ENCODE measurements at places on chromosomes 1 and 21.

- peak; percentile 71 for DNase-seq
Observed at GRCh38 chr1:183567584-183567983, 22.7 kb downstream of the NCF2 start.

DNA sequence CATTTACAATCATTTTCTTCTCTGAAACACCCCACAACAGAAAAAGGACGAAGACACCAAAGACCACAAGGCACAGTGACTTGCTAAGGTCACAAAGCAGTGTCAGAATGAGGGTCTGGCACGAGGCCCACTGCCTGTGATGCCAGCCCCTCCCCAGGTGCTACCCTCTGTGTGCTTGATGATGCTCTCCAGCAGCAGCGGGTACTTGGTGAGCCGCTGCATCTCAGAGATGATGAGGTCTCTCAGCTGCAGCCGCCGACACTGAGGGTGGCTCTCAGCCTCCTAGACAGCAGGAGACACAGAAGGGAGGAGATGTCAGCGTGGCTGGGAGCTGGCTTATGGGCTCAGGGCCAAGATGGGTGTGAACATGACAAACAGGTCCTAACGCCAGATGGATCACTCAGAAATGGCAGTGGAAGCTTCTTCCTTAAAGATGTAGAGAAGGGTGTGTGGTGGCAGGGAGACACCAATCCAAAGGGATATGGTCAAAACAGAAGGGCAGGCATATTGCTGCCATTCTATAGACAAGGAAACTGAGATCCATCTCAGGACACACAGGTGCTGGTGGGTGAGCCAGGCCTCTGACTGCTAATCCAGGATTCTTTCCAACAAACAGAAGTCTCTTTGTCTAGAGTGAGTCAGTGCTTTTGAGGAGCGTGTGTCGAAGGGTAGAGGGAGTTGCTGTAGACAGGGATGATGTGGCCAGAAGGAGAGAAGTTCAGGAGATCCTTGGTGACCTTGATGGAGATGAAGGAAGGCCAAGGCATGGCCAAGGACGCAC, 25.6 kb downstream of the LRRC71 start:
- no peak for DNase-seq

DNA sequence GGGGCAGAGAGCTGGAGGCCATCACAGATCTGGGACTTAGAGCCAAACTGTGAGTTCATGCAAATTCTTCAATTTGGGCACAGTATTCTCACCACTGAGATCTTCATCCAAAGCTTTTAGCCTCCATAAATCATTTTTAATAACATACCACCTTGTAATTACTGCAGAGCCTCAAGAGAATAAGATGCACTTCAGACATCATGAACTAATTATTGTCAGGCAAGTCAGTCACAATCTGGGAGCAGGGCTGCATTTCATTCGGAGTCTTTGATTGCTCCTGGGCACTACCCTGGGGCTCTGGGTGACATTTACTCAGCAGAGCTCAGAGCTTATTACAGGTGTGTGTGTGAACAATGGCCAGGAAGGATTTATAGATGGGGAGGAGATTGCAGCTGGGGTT, 623.7 kb downstream of the PTPRU start:
- DNase-seq: no peak

GRCh38 chr21:29340228-29340627, 41.5 kb downstream of the BACH1 start:
- DNase-seq: no peak
